ENCODE measurements at places on chromosomes 13 and 19. TPM values are rescaled to one million over a fixed set of nuclear protein-coding genes. Genes with fewer than 3 reads are reported as not detected.

DNA sequence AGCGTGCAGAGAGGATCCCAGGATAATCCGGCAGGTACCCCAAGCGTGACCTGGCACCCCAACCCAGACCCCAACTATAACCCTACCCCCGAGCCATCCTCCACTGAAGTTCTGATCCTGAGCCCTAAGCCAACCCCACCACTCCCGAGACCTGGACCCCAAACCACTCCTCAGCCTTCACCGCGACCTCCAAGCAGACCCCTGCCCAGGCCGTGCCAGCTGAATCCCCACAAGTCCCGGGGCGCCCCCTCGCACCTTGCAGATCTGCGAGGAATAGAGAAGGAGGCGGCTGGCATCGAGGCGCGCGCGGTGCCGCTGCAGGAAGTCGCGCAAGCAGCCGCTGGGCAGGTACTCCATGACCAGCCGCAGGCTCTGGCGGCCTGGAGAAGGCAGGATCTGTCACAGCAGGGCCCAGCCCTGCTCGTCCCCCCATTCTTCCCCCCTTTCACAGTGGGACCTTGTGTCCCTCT is 10.1 kb upstream of the INSL3 start:
- no peak for DNase-seq

Gene CEACAM21
- 11.9 TPM for total RNA-seq

DNA sequence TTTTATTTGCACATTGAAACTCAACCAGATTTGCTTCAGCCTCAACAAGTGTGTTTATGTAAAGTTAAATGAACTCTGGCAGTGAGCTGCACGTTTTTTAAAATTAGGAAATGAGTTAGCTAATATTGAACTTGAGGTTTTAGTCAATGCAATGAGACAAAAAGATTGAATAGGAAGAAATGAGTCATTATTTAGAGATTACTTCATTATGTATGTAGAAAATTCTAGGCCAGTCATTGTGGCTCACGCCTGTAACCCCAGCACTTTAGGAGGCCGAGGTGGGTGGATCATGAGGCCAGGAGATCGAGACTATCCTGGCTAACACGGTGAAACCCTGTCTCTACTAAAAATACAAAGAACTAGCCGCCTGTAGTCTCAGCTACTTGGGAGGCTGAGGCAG is 22.8 kb upstream of the CD70 start:
- DNase-seq = no peak

- DNase-seq = no peak
Measured at GRCh38 chr13:31042481-31043165, 110.2 kb downstream of the TEX26 start.

Gene HSD17B14
- 25.5 TPM for total RNA-seq

Gene CYP2A6
- total RNA-seq = not detected

Gene GRK1
- 0.44 TPM for total RNA-seq

DNA sequence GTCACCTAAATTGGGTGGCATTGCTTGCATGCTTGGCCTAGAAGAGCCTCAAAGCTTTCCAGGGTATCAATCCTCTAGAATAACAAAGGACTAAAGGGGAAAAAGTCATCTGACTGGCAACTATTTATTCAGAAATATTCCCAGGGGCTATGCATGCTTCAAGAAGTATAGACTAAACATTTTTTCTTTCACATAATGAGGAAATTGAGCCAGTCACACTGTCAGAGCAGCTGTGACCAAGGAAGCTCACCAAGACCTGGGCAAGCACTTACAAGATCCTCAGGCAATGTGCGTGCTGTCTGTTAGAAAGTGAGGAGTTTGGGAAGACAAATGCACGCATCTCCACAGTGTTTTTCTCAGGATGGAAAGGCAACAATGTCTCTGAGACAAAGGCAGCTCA is 747.2 kb downstream of the DIAPH3 start:
- no peak for DNase-seq
